Hair follicle dermal papilla cell (primary cell): ENCODE measurements at places on chromosomes 4 and X. TPM values are rescaled to one million over a fixed set of nuclear protein-coding genes. Genes with fewer than 3 reads are reported as not detected.

The PDCL2 gene
- total RNA-seq: not detected in 2 replicates

The BBS12 gene
- total RNA-seq: 6.2 and 6.6 TPM in 2 replicates

The VEGFD gene
- total RNA-seq: 0.32 and 0.97 TPM in 2 replicates

The SPATA4 gene
- total RNA-seq: 0.32 TPM in 1 of 2 replicates, not detected in the other

The AKAP14 gene
- total RNA-seq: not detected in 2 replicates

The UGT2A1 gene
- total RNA-seq: not detected in 2 replicates

The SATL1 gene
- total RNA-seq: not detected in 2 replicates

The RGN gene
- total RNA-seq: 4.0 and 5.0 TPM in 2 replicates

The ZFYVE28 gene
- 8.3 and 17.0 TPM in 2 replicates for total RNA-seq

The IGFBP7 gene
- total RNA-seq: 293 and 375 TPM in 2 replicates

The DCAF8L2 gene
- not detected in 2 replicates for total RNA-seq

The IL1RAPL1 gene
- total RNA-seq: 0.61 and 1.6 TPM in 2 replicates

The PACRGL gene
- total RNA-seq: 19.1 and 24.0 TPM in 2 replicates

The CLNK gene
- total RNA-seq: not detected in 2 replicates

The RENBP gene
- total RNA-seq: 5.5 and 6.2 TPM in 2 replicates

The NAT8L gene
- under 0.01 and 0.12 TPM in 2 replicates for total RNA-seq

The NXF2 gene
- total RNA-seq: not detected in 2 replicates

The GLUD2 gene
- 2.8 and 2.9 TPM in 2 replicates for total RNA-seq

The CFAP97 gene
- total RNA-seq: 42.5 and 49.2 TPM in 2 replicates

The CXCL10 gene
- total RNA-seq: 0.16 and 0.36 TPM in 2 replicates

The HELT gene
- not detected in 2 replicates for total RNA-seq
